IPS DF 6.9 (cell line): ENCODE measurements at places on chromosomes 5 and 9.

GRCh38 chr9:32589083-32589723 lies 16.2 kb upstream of the NDUFB6 start:
- no peak overlapping the region for H3K4me3 ChIP-seq
- no peak for DNase-seq
- no peaks in the 10 kb centered on the region for H3K27me3 ChIP-seq

DNA sequence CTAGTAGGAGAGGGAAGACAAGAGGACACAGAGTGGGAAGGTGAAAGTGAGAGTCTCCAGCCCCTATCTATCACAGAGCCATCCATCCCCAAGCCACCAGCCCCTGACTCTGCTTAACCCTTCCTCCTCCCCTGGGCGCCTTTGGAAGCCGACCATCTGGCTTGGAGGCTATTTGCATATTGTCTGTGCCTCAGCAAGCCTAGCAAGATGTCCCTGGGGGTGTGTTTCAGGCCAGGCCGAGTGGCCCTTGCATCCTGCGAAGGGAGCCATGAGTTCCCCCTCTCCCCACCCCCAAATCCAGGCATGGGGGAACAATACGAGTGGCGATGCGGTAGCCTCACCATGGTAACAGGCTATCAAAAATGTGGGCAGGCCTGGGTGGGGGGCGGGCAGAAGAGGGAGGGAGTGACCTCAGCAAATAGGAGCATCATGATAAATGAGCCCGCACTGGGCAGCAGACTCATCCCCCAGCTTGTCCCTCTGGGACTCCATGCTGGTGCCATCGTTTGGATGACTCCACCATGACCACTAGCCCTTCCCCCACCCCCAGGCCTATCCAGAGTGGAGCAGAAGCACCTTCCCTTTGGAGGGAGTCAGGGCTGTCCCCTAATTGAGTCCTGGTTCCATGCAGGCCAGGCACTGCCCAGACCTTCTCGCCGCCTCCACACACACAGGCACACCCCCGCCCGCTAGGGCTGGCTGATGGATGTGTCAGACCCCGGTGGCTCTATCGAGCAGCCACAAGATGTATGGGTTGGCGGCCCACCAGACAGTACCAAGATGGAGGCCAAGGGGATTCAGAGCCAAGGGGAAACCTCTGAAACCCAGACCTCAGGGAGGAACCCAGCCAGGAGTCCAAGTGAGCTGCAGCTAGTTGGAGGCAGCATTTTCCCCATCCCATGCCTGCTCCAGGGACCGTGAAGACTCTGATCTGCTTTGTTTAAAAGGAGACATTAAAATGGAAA lies 14.6 kb downstream of the URM1 start:
- H3K4me1 ChIP-seq, result peaks cover 32% of the 10 kb centered on the region
- no peak overlapping the region for H3K27ac ChIP-seq
- no peak overlapping the region for H3K4me3 ChIP-seq
- H3K36me3 ChIP-seq, result no peaks in the 10 kb centered on the region

DNA sequence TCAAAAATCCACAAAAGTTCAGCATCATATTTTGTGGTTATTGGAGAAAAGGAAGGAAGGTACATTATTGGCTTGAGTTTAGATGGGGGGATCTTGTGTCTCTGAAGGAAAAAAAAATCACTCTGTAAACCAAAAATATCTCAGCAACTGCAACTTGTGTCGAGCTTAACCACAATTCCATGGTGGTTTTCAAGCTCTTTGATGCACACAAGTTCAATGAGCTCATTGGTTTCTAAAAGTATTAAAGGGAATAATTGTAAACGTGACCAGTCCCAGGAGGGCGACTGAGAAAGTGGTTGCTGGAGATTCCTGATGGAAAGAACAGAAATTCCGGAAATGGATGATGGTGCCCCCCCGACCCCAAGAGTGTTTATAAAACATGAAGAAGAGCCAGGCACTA lies 173.8 kb downstream of the PSAT1 start:
- no peak overlapping the region for H3K27ac ChIP-seq
- no peak for DNase-seq
- no peaks in the 10 kb centered on the region for H3K36me3 ChIP-seq
- no peaks in the 10 kb centered on the region for H3K27me3 ChIP-seq
- H3K4me1 ChIP-seq, result no peaks in the 10 kb centered on the region

DNA sequence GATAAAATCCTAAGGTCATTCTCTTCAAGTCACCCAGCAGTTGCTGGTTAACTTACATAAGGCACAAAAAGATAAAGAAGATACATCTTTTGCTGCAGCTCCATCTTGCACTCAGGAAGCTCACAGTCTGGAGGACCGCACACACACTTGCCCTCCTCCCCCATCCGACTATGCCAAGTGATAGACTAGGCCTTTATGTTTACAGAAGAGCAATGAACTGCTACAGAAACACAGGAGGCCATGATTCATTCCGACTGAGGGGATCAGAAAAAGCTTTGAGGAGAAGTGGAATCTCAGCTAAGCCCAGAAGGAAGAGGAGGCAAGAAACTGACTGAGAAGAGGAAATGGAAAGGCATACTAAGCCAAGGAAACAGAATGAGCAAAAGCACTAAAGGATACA lies 17.4 kb downstream of the NRG2 start:
- no peak overlapping the region for H3K27ac ChIP-seq
- no peak overlapping the region for H3K4me3 ChIP-seq
- no peaks in the 10 kb centered on the region for H3K4me1 ChIP-seq
- H3K27me3 ChIP-seq, result no peaks in the 10 kb centered on the region

DNA sequence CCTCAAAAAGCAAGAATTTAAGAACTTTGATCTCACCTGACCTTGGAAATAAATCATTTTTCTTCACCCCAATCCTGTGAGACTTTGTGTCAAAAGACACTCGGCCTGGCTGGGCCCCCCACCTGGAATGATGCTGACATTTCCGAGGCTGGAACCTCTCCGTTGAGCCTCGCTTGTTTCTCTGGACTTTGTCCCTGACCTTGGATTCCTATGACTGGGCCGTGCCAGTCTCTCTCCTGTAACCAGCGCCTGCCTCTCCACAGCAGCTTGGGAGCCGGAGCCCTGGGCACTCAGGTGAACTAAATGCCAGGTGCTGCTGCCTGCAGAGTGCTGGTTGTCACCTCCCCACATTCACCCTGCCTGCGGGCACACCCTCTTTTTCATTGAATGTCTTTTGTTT lies 62.7 kb downstream of the RETREG1 start:
- no peak for DNase-seq
- no peaks in the 10 kb centered on the region for H3K36me3 ChIP-seq
- peaks cover under 1% of the 10 kb centered on the region; the same call in 1 of the 2 replicates for H3K4me1 ChIP-seq
- H3K27me3 ChIP-seq, result no peaks in the 10 kb centered on the region
- no peak overlapping the region for H3K27ac ChIP-seq

GRCh38 chr9:130444565-130445221 lies at the start of gene ASS1:
Gene ASS1, plus strand, starts transcription at chr9:130444961. Its CDS starts 7,268 bp downstream, at chr9:130452229.
- H3K27ac ChIP-seq, result no peak within 1 kb of the TSS
- peaks cover 18% of the 10 kb centered on the region for H3K4me1 ChIP-seq
- no peaks in the 10 kb centered on the region for H3K36me3 ChIP-seq
- H3K4me3 ChIP-seq, result peak within 1 kb of the TSS; percentile 61; the same call in 1 of the 2 replicates

DNA sequence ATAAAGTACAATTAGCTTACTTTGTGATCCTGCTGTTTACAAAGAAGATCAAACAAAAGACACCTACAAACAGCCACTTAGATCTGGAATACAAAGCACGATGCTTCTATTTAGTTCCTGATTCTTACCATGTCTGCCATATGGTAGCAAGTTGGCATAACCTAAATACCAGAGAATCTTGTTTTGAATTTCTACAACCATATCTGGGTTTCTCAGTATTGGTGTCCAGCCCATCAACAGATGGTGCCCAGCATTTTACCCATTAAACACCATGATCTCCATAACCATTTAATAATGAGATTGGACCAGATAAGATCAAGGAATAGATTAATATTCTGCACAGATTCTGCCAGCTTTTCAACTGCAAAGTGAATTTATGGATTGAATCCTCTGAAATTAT lies 29.8 kb downstream of the SLC24A2 start:
- H3K27ac ChIP-seq, result no peak overlapping the region
- H3K4me1 ChIP-seq, result peaks cover under 1% of the 10 kb centered on the region; the same call in 1 of the 2 replicates
- no peaks in the 10 kb centered on the region for H3K27me3 ChIP-seq
- no peak for DNase-seq
- H3K36me3 ChIP-seq, result no peaks in the 10 kb centered on the region

GRCh38 chr5:76576996-76577395 lies 46.2 kb downstream of the F2RL2 start:
- H3K27me3 ChIP-seq, result no peaks in the 10 kb centered on the region
- no peaks in the 10 kb centered on the region for H3K4me1 ChIP-seq
- no peak overlapping the region for H3K27ac ChIP-seq
- H3K36me3 ChIP-seq, result no peaks in the 10 kb centered on the region
- DNase-seq, result no peak
- no peak overlapping the region for H3K4me3 ChIP-seq

DNA sequence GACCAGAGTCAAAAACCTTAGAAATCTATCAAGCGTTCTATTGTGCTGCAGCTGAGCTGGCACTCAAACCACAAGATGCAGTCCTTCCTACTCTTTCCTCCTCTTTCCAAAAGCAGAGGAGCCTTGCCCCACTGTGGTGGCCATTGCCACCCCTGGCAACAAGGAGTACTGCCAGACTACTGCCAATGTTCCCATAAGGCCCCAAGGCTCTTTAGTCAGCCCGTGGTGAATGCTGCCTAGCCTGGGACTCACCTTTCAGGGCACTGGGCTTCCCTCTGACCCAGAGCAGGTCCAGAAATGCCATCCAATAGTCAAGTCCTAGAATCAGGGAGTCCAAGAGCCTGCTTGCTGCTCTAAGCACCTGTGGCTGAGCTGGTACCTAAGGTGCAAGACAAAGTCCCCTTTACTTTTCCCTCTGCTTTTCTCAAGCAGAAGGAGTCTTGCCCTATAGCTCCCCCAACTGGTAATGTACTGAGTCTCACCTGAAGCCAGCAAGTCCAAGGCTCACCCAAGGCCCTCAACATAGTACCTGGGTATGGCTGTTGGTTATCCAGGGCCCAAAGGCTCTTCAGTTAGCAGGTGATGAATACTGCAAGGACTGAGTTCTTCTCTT lies 219.4 kb downstream of the ATPSCKMT start:
- DNase-seq, result peak; percentile 61
- H3K4me1 ChIP-seq, result no peaks in the 10 kb centered on the region
- H3K27me3 ChIP-seq, result no peaks in the 10 kb centered on the region
- no peaks in the 10 kb centered on the region for H3K36me3 ChIP-seq
- H3K4me3 ChIP-seq, result no peak overlapping the region

DNA sequence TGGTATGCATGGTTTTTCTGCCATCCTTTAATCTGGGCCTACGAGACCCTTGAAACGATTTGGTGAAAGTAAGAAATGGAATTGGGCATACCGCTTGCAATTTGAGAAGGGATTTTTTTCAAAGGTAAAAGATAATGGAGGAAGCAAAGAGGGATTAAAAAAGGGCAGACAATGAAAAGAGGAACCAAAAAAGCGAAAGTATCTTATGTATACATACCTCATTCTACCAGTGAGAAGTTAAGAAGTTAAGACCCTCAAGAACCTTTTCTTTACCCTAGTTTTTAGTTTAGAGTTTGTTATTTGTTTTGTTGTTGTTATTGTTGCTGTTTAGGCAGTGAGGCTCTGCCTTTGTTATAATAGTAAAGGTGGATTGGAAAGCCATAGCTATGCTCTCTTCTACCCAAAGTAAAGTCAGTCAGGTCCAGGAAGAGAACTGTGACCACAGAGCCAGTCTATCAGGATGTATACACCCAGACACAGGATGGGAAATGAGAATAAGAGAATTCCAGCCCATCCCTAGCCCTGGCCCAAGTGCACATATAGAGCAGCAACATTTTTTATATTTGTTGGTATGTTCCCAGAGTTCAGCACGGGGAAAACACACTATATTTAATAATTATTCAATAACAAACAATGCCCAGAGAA lies 166.6 kb downstream of the RFX3 start:
- no peak overlapping the region for H3K4me3 ChIP-seq
- no peaks in the 10 kb centered on the region for H3K4me1 ChIP-seq
- H3K36me3 ChIP-seq, result no peaks in the 10 kb centered on the region
- no peaks in the 10 kb centered on the region for H3K27me3 ChIP-seq

- no peak overlapping the region for H3K27ac ChIP-seq
- H3K4me3 ChIP-seq, result peak overlapping the region; percentile 58; the same call in 1 of the 2 replicates
- no peak for DNase-seq
- no peaks in the 10 kb centered on the region for H3K27me3 ChIP-seq
- H3K36me3 ChIP-seq, result no peaks in the 10 kb centered on the region
Measured at GRCh38 chr9:136791516-136792276, 552 bp downstream of the TMEM141 start.

DNA sequence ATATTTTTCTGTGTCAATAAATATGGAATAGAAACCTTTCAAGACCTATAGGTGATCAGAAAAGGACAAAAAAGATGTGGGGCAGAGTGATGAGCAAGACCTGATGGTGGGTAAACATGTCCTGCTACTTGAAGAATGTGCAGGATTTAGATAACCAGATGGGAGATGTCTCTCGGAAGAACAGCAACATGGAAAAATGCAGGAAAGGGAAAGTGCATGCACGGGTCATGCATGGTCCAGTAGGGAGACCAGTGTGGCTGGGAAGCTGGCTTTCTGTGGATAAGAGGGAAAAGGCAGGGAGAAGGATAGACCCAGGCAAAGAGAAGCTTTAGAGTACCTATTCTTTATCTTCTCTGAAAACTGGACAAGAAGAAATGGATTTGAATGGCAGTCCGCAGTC lies 7.1 kb upstream of the CAST start:
- no peak overlapping the region for H3K27ac ChIP-seq
- no peaks in the 10 kb centered on the region for H3K36me3 ChIP-seq
- no peaks in the 10 kb centered on the region for H3K27me3 ChIP-seq

DNA sequence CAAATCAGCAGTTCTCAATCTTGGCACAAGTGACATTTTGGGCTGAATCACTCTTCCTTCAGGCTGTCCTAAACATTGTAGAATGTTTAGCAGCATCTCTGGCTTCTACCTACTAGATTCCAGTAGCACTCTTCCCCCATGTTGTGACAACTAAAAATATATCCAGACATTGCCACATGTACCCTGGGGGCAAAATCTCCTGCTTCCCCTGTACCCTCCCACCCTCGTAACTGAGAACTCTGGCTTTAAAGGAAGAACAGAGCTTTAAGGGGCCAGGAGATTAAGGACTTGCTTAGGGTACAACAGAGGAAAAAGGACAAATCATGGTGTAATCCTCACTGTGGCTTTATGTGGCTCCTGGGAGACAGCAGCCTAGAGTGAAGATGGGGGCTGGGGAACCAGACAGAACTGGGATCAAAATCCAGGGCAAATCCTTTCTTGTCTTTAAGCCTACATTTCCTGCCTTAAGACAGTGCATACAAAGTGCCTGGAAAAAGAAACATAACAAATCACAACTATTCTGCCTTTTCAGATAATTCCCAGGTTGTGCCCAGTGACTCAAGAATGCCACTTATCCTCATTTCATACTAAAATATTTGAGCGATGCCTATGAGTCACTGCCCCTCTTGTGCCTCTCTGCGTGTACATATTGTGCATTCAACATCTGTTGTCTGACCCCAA lies 109.3 kb downstream of the DAPK1 start:
- H3K4me1 ChIP-seq, result peaks cover 10% of the 10 kb centered on the region
- DNase-seq, result no peak
- H3K4me3 ChIP-seq, result no peak overlapping the region
- peaks cover 9% of the 10 kb centered on the region for H3K36me3 ChIP-seq

DNA sequence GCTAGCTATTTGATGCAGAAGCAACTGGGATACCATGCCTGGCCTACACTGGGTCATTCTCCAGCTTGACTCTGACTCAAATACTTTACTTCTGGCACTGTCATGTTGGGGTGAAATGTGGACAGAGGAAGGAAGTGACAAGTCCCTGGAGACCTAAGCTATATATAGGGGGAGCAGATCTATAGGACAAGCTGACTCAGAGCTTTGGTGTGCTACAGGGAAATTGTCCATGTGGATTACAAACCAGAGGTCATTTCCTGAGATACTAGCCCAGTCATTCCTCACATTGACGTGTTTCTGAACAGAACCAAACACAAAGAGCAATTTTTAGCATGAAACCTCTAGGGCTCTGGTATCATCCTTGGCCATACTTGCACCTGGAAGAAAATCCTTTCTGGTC lies 531.6 kb upstream of the CLINT1 start:
- no peaks in the 10 kb centered on the region for H3K27me3 ChIP-seq
- H3K4me3 ChIP-seq, result no peak overlapping the region
- DNase-seq, result no peak
- H3K36me3 ChIP-seq, result no peaks in the 10 kb centered on the region
- H3K27ac ChIP-seq, result no peak overlapping the region
